KBM-7 (cell line): ENCODE measurements at places on chromosomes 7 and 10.

DNA sequence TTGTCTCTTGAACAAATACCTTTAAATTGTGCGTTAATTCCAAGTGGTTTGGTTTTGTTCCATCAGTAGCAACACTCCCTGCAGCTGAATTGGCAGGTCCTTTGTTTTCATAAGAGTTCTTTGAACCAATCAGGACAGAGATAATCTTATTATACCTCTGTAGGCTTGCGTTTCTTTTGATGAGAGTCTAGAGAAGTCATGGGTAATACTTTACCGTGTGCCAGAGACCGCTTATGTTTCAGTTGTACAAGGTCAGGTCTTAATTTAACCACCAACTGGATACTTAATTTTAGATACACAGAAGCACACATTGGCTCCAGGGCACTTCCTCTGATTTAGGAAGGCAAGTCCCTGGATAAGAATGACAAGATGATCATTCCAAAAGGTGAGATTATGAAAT lies at the start of gene ASB15:
ASB15 (plus strand) TSS at position 292 of the 400 bp plus-strand sequence. CDS start 12,682 bp downstream, outside the sequence.
- no peak for DNase-seq

- DNase-seq, result peak; percentile 43
Observed at GRCh38 chr7:82542665-82543064, 99.1 kb upstream of the CACNA2D1 start.

- no peak for DNase-seq
Observed at GRCh38 chr7:30427296-30428070, 51.1 kb downstream of the NOD1 start.

DNA sequence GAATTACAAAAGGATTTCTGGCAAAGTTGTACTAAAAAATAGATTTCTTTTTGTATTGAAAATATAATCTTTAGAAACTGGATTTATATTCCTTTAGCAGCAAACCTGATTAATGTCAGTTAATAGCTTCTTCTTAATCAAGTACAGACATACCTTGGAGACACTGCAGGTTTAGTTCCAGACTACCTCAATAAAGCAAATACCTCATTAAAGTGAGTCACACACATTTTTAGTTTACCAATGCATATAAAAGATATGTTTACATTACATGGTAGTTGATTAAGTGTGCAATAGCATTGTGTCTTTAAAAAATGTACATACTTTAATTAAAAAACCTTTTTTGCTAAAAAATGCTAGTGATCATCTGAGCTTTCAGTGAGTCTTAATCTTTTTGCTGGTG lies 215.0 kb downstream of the BICC1 start:
- no peak for DNase-seq

- DNase-seq, result no peak
Observed at GRCh38 chr10:77967611-77968022, 41.1 kb upstream of the DLG5 start.

DNA sequence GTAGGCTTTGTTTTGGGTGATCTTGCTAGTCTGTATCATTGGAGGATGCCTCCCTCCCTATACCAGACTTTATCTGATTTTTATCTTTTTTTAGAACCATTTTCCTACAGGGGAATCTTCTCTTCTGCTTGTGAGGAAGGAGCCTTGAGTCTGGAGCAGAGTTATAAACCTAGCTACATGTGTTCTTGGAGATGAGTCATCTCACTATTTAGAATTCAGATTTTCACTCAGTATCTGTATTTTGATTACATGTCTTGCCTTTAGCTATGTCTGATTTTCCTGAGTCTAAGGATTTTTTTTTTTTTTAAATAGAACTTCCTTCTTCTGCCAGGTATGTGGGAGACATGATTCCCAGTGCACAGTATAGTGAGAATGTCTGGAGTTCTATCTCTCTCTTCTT lies 211.6 kb upstream of the MBL2 start:
- no peak for DNase-seq

DNA sequence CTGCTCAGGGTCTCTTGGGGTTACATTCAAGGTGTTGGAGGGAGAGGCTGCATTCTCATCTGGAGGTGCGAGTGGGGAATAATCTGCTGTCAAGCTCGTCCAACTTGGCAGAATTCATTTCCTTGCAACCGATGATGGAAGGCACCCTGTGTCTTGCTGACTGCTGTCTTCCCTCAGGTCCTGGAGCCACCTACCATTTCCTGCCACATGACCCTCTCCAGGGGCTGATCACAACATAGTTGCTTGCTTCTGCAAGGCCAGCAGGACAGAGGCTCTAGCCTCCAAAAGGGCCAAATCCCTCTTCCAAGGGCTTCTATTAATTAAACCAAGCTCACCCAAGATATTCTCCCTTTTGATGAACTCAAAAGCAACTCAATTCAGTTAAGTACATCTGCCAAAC lies 14.2 kb upstream of the BRI3 start:
- DNase-seq, result no peak

DNA sequence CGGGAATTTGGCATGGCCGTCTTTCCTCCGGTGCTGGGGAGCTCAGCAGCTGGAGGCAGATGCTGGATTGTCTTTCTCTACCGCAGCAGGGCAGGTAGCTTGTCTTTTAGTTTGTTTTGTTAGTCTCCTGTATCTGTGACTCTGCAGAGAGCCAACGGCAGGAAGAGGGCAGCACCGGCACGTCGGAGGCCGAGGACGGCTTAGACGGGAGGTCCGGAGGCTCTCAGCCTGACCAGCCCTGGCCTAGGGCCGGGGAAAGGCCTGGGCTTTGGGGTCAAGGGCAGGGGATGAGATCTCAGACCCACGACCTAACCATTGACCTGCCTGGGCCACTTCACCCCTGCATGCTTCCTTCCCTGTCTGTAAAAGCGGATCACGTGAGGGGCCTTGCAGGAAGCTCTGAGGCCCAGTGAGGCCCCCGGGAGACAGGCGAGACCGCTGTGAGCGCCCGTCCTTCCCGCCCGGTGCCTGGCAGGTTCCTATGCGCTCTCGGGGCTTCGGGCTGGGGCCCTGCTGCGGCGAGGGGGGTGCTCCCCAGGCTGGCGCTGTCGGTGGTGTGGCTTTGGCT lies 72.7 kb downstream of the LHPP start:
- DNase-seq, result peak; percentile 77

DNA sequence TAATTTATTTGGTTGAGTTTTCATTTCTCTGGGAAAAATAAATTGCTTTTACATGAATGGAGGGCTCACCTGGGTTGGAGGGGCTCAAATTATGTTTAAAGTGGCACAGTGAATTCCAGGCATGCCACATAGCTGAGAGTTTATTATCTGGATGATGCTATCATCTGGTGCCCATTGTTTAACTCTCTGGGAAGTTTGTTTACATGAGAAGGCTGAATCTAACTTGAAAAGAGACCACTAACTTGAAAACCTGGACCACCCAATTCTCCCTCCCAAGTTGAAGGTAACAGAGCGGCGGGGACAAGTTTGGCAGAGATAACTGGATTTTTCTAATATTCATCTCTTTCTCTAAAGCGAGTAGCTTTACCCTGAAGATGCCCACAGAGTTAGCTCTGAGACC lies 321.5 kb upstream of the GHITM start:
- no peak for DNase-seq

DNA sequence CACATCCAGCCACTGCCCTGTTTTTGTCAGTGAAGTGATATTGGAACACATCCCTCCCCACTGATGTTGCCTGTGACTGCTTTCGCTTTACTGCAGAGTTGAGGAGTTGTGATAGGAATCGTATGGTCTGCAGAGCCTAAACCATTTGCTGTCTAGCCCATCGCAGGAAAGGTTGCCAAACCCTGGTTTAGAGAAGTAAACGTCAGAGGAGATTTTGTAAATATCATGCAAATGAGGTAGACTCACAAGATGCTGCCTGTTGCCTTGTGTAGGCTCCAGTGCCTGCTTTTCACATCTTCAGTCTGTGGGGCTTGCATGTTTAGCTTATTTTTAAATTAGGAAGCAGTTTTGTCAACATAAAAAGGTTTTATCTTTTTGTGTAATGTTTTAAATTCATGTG lies 107.1 kb downstream of the TRRAP start:
- DNase-seq, result no peak

GRCh38 chr10:101297901-101298486 lies 56.0 kb upstream of the BTRC start:
- peak; percentile 80 for DNase-seq

- no peak for DNase-seq
Observed at GRCh38 chr10:91593834-91594233, 39.0 kb downstream of the PPP1R3C start.

GRCh38 chr10:67095531-67095930 lies 169.7 kb downstream of the LRRTM3 start:
- DNase-seq, result no peak

GRCh38 chr10:3095373-3096139 lies 28.2 kb downstream of the PFKP start:
- DNase-seq, result peak; percentile 86

GRCh38 chr7:1558841-1559625 lies 3.0 kb upstream of the TMEM184A start:
- no peak for DNase-seq

DNA sequence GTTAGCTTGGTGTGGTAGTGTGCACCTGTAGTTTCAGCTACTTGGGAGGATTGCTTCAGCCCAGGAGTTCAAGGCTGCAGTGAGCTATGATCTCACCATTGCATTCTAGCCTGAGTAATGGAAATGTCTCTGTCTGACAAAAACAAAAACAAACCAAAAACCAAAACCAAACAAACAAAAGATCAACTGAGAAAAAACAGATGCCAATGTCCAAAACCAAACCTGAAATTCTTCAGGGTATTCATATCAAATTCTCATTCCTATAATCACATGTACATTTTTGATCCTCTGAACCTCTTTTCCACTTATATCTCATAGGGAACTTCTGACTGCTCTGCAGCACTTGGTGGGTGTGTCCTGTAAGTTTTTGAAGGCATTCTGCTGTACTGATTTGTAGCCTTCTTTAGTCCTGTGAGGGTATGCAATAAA lies 87.0 kb downstream of the CDK6 start:
- DNase-seq, result no peak

DNA sequence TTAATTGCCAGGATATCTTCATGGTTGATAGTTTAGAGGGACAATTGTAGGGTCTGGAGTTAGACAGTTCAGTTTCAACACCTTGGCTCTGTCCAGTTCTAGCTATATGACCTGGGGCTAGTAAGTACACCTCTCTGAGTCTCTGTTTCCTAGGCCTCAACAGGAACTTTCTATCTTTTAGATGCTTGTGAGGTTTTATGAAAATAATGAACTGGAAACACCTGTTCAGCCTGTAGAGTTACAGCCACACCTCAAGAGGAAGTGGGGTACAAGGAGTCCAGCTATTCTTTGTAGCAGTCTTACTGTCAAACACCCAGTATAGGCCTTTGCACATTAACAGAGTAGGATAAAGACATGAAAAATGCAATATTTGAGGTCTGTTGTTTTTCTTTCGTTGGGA lies 73.4 kb downstream of the CHRM2 start:
- no peak for DNase-seq

GRCh38 chr7:158120316-158120715 lies 467.3 kb downstream of the PTPRN2 start:
- DNase-seq, result no peak

DNA sequence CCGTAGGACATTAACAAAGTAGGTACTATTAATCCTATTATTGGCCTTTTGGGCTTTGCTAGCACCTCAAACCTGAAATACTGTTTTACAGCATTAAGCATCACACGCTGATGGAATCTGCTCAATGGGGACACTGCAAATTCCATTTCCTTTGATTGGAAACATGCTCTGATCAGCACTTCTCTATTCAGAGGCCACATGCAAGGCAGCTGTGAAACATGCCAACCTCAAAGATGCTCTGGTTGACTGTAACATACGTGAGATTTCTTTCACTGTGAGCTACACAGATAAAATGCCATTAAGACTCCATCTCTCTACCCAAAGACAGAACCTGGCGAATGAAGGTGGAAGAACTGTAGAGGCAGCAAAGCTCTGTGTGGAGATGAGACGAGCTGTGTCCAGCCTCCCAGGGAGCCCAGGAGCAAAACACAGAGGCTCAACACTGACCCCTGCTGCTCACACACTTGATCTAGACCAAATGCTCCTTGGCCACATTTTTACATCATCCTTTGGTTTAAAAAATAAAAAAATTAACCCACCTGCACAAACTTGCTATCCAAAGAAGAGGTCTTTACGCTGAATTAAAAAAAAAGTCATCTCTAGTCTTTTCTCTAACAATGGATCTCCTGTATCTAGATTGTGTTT lies 8.0 kb downstream of the RSU1 start:
- DNase-seq, result peak; percentile 75

- no peak for DNase-seq
Observed at GRCh38 chr7:158655931-158656441, 48.6 kb downstream of the NCAPG2 start.

DNA sequence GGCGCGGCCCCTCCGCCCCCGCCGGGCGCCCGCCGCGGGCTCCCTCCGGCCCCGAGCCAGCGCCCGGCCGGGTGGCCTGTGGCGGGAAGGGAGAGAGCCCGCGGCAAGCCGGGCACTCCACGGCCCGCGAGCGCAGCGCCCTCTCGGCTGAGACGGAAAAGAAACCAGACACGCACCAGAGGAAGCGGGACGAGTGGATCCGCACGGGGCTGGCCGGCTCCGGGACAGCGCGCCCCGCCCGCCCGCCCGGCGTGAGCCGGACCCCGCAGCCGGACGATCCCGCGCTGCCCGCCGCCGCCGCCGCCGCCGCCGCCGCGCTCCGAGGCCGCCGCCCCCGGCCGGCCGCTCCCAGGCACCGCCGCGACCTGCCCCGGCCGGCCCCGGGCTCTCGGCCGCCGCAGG lies 300 bp downstream of the ARHGAP21 start:
- DNase-seq, result no peak

DNA sequence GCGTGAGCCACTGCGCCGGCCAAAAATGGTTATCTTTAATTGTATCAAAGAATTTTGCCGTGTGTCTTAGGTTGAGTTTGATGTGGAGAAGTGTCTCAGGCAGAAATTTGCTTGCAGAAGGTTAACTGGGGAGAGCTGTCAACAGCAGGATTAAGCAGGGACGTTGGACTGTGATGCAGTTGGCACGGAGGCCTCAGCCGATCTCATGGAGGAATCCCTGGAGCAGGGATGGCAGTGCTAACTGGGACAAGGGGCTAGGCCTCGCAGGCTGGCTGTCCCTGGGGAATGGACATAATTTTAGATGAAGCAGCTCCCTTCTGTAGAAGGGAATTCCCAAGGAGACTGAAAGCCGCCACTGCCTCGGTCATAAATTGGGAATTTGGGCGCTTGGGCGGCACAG lies 12.3 kb upstream of the KIF5B start:
- DNase-seq, result no peak

GRCh38 chr7:107744345-107744750 lies 406 bp downstream of the CBLL1 start:
- DNase-seq, result no peak

- no peak for DNase-seq
Observed at GRCh38 chr7:121517591-121517990, 121.5 kb upstream of the FAM3C start.

GRCh38 chr10:97766106-97766810 lies 5.5 kb downstream of the SFRP5 start:
- no peak for DNase-seq

DNA sequence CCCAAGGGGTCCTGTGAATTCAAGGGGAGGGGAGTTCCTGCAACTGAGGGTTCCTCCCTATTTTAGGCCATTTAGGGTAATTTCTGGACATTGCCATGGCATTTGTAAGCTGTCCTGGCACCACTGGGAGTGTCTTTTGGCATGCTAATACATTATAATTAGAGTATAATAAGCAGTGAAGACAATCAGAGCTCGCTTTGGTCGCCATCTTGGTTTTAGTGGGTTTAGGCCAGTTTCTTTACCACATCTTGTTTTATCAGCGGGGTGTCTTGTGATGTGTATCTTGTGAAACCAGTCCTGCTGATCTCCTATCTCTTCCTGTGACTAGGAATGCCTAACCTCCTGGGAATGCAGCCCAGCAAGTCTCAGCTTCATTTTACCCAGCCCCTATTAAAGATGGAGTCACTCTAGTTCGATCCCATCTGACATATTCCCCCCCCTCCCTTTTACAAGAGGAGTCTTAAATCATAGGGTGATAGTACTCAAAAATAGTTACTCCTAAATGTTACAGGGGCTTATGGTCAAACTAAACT lies 43.2 kb downstream of the SVOPL start:
- no peak for DNase-seq

- DNase-seq, result peak; percentile 85
Observed at GRCh38 chr10:79241990-79242619, 105.2 kb upstream of the PPIF start.
